ENCODE measurements at places on chromosomes 5 and 9.

- DNase-seq = no peak
Observed at GRCh38 chr5:132416306-132417009, 46.9 kb downstream of the SLC22A5 start.

- no peak for DNase-seq
Observed at GRCh38 chr9:37053684-37054362, 19.8 kb upstream of the PAX5 start.

DNA sequence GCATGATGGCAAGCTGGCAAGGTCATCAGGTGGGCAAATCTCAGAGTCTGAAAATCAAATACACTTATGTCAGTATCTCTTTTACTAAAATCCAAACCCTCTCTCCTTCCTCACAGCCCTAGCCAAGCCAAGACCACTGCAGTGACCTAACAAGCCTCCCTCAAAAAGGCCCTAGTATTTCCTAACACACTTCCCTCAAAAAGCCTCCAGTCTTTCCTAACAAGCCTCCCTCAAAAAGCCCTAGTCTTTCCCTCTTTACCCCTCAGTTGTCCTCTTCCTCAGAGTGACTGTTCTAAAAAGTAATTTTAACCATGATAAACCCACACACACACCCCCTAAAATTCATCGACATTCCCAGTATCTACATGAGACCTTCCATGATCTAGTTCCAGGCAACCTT, 140.0 kb downstream of the CDK5RAP2 start:
- no peak for DNase-seq

DNA sequence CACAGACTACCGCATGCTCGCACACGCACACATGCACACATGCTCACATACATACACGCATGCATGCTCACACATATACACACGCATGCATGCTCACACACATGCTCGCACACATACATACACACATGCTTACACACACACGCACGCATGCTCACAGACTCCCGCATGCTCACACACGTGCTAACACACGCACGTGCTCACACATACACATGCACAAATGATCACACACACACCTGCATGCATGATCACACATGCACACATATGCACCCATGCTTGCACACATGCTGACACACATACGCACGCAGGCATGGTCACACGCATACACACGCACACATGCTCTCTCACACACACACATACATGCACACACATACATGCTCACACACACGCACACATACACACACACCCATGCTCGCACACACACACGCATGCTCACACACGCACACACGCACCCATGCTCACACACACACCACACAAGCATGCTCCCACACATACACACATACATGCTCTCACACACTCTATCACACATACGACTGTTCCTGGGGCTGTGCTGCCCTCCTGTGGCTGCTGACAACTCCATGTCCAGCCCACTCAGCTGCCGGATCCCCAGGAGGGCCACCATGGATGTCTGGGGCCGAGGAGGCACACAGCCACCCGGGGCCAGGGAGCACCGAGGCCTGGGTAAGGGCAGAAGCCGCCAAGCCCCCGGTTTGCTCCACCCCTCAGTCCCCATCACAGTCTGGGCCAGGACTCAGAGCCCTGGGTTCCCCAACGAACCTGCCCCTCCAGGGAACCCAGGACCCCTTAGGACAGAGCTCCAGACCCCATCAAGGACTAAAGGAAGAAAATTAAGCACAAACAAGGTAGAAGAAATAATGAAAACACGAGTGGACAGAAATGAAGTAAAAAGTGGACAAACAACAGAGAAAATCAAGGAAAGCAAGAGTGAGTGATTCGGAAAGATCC, 31.4 kb upstream of the EGFL7 start:
- DNase-seq = peak; percentile 78

GRCh38 chr5:172156541-172156994, 31.5 kb downstream of the STK10 start:
- DNase-seq = no peak

All from memory B cell (primary cell).